ENCODE measurements at places on chromosomes 11 and 22.

GRCh38 chr11:1845095-1845429 lies 6.3 kb downstream of the TNNI2 start:
- no peak for DNase-seq

DNA sequence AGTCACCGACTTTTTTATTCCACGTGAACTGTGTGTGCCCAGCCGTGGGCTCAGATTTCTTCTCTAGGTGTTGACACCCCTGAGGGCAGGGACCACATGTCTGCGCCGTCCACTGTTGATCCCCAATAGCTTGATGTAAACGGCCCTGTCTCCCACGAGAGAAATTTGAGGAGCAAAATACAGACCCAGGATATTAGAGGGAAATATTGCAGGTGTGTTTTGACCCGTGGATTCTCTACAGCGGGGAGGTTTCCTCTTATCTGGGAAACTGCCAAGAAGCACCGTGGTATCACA lies 437.5 kb downstream of the TBC1D22A start:
- DNase-seq = no peak

- DNase-seq = no peak
Measured at GRCh38 chr11:17528906-17529843, 15.0 kb downstream of the USH1C start.

GRCh38 chr22:28443526-28443876 lies 236.1 kb downstream of the TTC28 start:
- DNase-seq = no peak

DNA sequence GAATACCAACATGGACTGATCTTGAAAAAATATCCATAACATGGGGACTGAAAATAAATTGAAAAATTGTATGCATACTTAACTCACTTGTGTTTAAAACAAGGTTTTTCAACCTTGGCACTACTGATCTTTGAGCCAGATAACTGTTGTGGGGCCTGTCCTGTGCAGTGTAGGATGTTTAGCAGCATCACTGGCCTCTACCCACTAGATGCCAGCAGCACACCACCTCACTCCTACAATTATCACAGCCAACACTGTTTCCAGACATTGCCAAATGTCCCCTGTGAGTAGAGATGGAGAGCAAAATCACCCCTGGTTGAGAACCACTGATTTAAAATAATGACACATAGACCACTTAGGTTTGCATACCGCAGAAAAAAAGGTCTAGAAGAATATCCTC lies 45.0 kb upstream of the SLC1A2 start:
- DNase-seq = no peak

- no peak for DNase-seq
Measured at GRCh38 chr11:123760894-123761293, 6.6 kb upstream of the OR6X1 start.

- no peak for DNase-seq
Measured at GRCh38 chr11:73240190-73240781, 22.2 kb downstream of the P2RY2 start.

DNA sequence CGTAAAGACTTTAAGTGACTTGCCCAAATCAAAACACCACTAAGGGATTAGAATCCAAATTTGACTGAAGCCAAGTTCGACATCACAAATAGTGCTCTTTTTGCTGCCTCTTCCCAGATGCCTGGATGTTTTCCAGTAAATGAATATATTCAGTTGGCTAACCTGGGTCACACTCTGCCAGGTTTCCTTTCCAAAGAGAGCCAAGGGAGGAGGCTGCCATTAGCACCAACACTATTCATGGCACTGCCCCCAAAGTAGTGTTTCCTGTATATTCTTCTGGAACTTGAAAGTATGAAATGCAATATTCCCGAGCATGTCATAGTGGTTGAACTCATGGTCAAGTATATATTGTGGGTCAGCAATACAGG lies 219.3 kb upstream of the UBASH3B start:
- DNase-seq = no peak

DNA sequence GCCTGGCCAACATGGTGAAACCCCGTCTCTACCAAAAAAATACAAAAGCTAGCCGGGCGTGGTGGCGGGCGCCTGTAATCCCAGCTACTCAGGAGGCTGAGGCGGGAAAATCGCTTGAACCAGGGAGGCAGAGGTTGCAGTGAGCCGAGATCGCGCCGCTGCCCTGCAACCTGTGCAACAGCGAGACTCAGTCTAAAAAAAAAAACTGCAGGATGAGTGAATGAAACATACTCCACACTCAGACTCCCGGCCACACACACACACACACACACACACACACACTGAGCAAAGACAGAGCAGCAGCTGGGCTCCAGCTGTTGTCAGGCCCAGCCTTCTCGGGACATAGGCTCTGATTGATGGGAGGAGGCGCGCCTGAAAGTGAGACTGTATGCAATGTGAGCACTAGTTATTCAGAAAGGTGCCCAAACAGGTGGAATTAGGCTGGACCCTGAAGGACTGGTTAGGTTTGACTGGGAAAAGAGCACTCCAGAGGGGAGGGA lies 1.5 kb upstream of the PLEKHA7 start:
- DNase-seq = no peak

Data from stimulated activated CD8-positive, alpha-beta memory T cell treated with anti-CD3 and anti-CD28 coated beads, Interleukin-15, amount 100 ng/mL, for 1 hour (primary cell).